ENCODE measurements at places on chromosomes 3 and 15. TPM values are rescaled to one million over a fixed set of nuclear protein-coding genes. Genes with fewer than 3 reads are reported as not detected.

PTPRG gene
- 45.1 TPM for total RNA-seq

TJP1 gene
- 84.9 TPM for total RNA-seq

ZNF80 gene
- not detected for total RNA-seq

NOX5 gene
- total RNA-seq, result 0.22 TPM

HIGD2B gene
- total RNA-seq, result not detected

CCR1 gene
- total RNA-seq, result not detected

TCF12 gene
- total RNA-seq, result 65.2 TPM

TXNRD3 gene
- total RNA-seq, result 5.3 TPM

GNB4 gene
- 31.3 TPM for total RNA-seq

USP50 gene
- total RNA-seq, result 0.29 TPM

SLC22A14 gene
- total RNA-seq, result 0.14 TPM

RASGRP1 gene
- total RNA-seq, result not detected

GRIP2 gene
- 0.44 TPM for total RNA-seq

CLPX gene
- total RNA-seq, result 34.5 TPM

SYNPR gene
- not detected for total RNA-seq

TMCO5A gene
- not detected for total RNA-seq

SH2D7 gene
- not detected for total RNA-seq

PRR20G gene
- total RNA-seq, result not detected

TMEM212 gene
- not detected for total RNA-seq

P3H2 gene
- total RNA-seq, result 14.4 TPM
